ENCODE measurements at places on chromosomes 11 and 22. TPM values are rescaled to one million over a fixed set of nuclear protein-coding genes. Genes with fewer than 3 reads are reported as not detected.

CRYBB3 gene
- 0.42 TPM for polyA plus RNA-seq

DNA sequence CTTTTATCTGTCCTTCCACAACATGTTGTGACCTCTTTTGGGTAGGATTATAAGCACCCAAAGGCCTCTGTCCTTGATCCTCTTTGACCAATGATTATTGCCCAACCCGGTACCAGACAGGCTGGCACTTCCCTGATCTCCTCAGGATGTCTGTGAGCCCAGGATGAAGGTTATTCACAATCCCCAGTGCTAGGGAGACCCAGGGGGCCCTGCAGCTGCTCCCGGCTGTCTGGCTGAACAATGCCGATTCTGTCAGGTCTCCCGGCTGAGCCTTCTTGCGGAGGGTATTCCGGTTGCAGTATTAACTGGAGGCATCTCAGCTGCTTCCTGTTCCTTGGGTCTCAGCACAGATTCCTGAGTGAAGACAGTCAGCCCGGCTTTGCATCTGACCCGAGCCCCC, 71.2 kb upstream of the CDON start:
- no peak for DNase-seq

DNA sequence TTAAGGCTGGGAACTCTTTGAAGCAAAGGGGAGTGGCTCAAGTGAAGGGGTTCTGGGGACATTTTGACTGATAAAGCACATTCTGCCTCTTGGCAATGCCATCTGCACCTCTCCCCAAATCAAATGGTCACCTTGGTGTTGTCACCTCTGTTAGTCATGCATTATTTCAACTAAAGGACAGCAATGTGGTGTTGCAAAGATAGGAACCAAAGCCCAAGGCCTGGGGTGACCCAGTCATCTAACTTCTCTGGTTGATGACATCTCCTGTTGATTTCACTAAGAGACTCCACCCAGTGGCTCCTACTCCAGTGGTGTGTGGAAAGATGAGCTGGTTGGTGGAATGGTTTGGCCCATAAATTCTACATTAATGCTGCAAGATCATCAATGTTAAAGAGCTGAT, 7.8 kb upstream of the MS4A1 start:
- no peak for DNase-seq

DNA sequence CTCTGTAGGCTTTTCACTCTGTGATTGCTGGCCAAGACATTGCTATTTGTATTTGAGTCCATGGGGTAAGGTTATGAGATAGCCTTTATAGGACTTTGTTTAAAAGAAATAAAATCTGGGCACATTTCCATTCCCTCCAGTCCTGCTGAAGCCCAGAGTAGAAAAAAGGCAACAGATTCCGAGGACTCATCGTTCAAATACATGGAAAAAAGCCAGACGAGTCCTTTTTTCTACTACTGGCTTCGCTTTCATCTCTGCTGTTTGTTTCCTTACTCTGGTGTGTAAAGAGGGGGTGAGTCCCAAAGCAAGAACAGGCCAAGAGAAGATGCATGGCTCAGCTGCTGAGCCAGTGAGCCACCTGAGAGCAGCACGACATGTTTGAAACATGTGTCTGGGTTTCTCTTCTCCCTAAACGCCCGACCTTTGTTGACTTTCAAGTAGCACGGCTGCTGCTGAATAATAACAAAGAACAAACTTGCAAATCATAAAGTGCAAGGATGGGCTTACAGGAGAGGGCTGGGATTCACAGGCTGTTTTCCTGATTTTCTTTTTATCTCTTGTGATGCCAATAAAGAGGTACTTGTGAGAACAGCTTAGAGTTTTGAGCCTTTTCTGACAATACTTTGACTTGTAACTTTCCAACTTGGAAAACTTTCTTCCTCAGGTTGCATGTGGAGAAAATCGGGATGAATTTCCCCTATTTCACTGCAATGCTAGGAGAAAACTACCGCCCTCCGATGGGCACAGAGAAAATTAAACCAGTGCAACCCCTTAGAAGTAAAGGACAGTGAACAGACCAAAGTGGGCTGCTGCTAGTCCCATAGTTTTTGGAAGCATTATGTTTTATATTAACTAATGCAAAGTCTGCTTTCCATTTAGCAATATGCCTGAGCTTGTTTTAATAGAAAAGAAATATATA, 195.2 kb upstream of the RAG2 start:
- peak; percentile 35 for DNase-seq

GRCh38 chr11:120543521-120544215, 32.1 kb downstream of the GRIK4 start:
- peak; percentile 13 for DNase-seq

SLC22A8 gene
- polyA plus RNA-seq = 0.40 TPM

GRCh38 chr11:18393581-18394274, 635 bp upstream of the LDHA start:
- no peak for DNase-seq

- no peak for DNase-seq
Measured at GRCh38 chr11:126855536-126855935, 145.0 kb downstream of the KIRREL3 start.

- DNase-seq = no peak
Measured at GRCh38 chr11:63553759-63554158, 9.4 kb downstream of the PLAAT2 start.

DNA sequence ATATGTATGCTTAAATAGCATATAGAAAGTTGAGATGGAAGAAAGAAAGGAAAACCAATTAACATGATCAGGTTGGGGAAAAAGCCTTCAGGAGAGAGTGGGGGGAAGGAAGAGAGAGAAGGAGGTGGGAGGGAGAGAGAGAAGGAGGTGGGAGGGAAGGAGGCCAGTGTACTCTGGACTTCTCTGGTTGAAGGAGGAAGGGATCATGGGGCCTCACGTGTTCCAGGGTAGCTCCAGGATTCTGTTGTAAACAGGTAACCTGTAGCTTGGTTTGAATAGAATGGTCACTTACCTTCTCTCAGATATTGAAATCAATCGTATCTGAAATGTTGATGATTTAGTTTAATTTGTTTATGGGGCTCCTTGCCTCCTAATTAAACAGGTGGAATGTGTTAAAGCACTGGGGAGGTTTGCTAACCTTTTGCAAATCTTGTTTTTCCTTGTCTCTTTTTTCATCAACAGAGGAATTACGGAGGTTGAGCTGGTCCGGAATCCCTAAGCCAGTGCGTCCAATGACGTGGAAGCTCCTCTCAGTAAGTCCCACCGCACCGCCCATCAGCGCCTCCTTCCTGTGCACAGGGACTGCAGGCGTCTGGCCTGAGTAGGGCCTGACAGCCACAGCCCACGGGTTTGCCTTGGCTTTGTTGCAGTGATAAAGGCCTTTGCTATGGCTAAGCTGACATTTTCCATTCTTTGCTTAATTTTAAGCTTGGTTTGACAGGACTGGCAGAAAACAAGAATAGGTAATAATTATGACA, 115.9 kb downstream of the TBC1D22A start:
- no peak for DNase-seq

Data from left lung (tissue), 14 donors.